ENCODE measurements at places on chromosomes 2 and 18.
A peak's percentile ranks its signal among the peaks of the same experiment; 100 is the strongest.

GRCh38 chr2:100334929-100335328 lies 12.6 kb upstream of the LONRF2 start:
- DNase-seq, result no peak

DNA sequence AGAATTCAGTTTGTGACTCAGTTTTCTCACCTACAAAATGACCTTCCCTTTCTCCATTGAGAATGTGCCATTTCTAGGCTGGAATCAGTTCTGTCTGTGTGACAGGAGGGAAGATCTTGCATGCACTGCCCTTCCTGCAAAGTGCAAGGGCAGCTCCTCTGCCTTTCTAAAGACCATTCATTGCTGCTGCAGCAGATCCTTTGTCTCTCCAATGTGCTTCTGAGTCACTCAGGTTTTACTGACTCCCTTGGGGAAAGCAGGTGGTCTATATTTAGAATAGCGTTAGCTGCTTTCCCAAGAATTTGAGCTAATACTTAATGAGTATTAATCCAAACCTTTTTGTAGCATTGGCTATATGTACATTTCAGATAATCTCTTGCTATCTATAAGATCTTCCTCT lies 62.5 kb downstream of the DAW1 start:
- DNase-seq, result no peak

DNA sequence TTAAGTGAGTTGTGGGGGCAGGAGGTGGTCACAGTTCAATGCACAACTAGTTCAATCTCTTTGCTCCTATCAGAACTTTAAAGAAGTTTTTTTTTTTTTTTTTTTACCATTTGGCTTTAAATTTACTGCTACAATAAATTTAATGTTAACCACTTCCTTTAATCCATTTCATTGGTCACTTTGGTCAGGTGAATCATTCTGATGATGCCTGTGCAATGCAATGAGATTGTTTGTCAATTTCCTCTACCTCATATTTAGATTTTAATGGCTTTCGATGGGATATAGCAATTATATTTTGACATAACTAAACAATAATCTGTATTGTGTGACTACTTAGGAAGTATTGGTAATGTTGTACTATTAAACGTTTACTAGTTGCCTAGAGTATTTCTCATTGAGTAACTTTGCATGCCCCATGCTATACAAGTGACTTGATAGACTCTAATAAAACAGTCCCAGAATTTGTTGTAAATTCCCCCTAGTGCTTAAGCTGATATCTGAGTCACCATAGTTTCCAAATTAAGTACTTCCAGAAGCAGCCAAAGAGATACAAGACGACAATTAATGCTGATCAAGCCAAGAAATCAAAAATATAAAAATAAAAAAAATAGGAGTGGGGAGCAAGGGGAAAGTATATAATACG lies 52.9 kb upstream of the SERPINB2 start:
- no peak for DNase-seq

- DNase-seq, result no peak
Measured at GRCh38 chr2:224147174-224147573, 108.1 kb upstream of the SERPINE2 start.

- DNase-seq, result no peak
Measured at GRCh38 chr2:99888617-99889016, 253.8 kb downstream of the AFF3 start.

- no peak for DNase-seq
Measured at GRCh38 chr18:46721331-46721730, 35.5 kb downstream of the ST8SIA5 start.

DNA sequence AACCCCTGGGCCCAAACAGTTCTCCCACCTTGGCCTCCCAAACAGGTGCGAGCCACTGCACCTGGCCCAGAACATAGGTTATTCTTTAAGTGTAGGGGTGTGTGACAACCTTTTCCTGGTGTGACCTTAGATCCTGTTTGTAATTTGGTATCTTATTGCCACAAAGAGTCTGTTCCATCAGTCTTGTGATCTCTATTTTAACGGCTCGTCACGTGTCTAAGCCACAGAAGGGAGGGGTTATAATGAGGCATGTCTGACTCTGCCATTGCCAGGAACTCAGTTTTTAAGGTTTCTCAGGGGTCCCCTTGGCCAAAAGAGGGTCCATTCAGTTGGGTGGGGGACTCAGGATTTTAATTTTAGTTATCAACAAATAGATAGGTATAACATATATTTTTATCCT lies 4.4 kb upstream of the ALS2 start:
- no peak for DNase-seq

GRCh38 chr2:117885308-117885707 lies 70.8 kb downstream of the DDX18 start:
- DNase-seq, result no peak

GRCh38 chr18:789397-789796 lies 22.6 kb downstream of the YES1 start:
- DNase-seq, result no peak

DNA sequence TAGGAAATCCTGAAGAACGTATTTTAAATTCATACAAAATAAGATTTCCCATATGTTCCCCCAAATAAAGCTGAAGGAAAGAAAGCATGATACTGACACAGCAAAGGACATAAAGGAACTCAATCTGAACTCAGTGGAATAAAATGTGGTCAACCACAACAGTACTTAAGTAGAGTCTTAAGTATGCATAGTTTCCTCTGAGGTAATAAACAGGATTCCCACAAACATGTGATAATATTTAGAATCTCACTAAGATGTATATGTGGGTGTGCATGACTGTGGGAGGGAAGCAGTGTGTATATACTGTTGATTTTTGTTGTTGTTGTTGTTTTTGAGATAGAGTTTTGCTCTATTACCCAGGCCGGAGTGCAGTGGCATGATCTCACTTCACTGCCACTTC lies 69.3 kb downstream of the NOL10 start:
- no peak for DNase-seq

- no peak for DNase-seq
Measured at GRCh38 chr2:8993196-8993901, 10.1 kb downstream of the MBOAT2 start.

DNA sequence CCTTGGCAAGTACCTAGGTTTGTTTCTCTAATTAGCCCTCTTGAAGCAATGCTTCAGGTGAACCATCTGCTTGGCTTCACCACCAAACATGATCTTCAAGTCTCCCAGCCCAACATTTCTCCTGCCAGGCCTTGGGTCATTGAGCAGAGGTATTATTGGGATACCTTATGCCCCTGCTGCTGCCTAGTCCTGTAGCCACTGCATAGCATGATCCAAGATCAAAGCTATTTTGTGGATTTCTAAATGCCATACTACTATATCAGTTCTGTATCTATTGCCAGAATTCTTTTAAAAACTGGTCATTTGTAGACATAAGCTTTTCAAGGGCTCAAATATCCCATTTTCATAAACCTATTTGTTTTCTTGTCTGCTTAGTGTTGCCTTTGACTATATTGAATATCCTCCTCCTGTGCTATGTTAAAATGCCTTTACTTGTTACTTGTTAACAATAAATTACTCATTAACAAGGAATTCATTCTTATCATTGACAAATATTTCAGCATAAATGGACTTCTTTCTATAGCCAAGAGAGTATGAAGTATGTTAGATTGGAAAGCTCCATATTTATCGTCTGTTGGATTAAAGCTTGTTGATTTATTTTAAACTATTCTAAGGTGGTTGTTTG lies 204.5 kb upstream of the RBBP8 start:
- DNase-seq, result no peak

- no peak for DNase-seq
Measured at GRCh38 chr2:101830146-101830545, 132.6 kb downstream of the MAP4K4 start.

DNA sequence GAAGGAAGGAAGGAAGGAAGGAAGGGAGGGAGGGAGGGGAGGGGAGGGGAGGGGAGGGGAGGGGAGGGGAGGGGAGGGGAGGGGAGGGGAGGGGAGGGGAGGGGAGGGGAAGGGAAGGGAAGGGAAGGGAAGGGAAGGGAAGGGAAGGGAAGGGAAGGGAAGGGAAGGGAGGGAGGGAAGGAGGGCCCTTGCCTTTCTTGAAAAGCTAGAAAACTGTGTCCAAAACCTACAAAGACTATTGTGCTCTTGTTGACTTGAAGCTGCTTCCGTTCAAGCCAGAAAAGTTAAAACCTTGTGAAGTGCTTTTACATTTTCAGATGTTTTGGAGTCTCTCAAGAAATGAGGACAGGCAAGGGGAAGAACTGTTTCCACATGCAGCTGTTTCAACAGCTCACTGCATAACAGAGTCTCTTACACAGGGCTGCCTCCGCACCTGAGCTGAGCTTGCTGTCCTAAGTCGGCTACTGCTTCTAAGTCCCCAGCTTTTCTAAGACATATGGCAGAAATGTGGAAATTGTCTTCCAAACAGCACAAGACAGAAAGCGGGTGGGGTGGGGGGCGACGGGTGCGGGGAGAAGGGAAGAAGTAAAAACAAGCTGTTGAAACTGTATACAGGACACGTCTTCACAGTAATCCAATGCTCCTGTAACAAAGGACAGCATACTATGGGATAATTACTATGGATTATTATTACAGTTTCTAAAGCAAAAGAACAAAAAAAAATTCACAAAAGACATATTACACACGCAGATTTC lies 46.1 kb downstream of the BCL11A start:
- DNase-seq, result no peak

GRCh38 chr2:44774826-44775492 lies 166.5 kb upstream of the SIX3 start:
- no peak for DNase-seq

DNA sequence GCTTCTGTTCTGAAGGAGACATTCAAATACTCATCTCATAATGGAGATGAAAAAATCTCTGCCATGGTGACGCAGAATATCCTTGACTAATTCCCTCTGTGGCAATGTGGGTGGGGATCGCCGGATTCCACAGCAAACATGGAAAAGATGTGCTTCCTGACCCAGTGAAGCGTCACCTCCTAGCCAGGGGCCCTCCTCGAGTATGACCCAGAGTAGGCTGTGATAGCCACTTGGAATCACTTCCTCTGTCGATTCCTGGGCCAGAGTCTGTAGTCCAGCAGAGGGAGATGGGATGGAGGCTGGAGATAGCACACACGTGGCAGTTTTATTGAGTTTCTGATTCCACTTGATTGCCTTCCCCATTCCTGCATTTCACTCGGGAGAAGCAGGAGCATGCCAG lies 36.8 kb downstream of the DRC1 start:
- DNase-seq, result no peak

DNA sequence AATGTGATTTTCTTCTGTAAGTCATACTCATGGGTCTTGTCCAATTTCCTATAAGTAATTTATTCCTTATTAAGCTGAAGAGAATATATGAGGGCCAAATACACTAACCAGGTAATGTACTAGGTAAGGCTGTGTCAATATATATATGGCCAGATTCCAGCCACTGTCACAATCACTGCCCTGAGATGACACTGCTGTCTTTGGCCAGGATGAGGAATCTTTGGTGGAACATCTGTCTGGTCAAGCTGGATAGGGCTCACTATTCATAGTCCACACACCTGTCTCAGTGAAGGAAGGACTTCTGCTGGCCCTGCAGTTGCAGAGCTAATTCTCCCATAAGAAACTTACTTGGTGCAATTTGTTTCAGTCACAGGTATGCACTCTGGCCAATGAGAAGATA lies 11.3 kb downstream of the MSTN start:
- no peak for DNase-seq

DNA sequence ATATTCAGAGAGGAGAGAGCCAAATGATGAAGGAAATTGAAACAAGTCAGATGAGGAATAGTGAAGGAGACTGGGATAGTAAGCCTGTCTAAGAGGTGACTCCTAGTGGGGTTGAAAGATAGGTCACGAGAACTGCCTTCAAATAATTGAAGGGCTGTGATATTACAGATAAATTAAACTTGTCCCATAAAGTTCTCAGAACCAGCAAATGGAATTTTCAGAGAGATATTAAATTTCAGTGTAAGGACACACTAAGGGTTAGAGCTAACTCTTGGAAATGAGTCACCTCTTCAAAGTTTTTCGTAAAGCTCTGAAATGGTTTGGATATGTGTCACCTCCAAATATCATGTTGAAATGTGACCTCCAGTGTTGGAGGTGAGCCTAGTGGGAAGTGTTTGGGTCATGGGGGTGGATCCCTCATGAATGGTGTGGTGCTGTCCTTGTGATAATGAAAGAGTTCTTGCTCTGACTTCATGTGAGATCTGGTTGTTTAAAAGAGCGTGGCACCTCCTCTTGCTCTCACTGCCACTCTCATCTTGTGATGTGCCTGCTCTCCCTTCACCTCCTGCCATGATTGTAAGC lies 87.3 kb downstream of the BABAM2 start:
- DNase-seq, result no peak

- DNase-seq, result no peak
Measured at GRCh38 chr18:9681217-9681616, 26.9 kb upstream of the RAB31 start.

- DNase-seq, result no peak
Measured at GRCh38 chr2:39252888-39253518, 9.2 kb upstream of the CDKL4 start.

GRCh38 chr2:74427551-74427950 lies 6.0 kb downstream of the WDR54 start:
- DNase-seq, result no peak

DNA sequence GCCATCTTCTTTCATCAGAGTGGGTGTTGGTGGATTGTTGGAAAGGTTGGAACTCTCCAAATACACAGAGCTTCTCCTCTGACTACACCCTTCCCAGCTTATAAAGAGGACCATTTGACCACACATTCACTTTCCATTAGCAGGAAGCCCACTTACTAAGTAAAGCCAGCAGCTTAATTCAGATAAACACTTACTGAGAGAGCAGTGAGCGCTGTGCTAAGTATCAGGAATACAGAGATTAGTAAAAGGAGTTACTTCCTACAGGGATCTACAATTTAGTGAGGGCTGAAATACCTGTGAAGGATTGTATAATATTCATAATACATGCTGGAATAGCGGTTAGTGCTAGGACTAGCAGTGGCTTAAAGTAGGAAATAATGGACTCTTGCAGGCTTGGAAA lies 343.0 kb downstream of the NYAP2 start:
- no peak for DNase-seq

DNA sequence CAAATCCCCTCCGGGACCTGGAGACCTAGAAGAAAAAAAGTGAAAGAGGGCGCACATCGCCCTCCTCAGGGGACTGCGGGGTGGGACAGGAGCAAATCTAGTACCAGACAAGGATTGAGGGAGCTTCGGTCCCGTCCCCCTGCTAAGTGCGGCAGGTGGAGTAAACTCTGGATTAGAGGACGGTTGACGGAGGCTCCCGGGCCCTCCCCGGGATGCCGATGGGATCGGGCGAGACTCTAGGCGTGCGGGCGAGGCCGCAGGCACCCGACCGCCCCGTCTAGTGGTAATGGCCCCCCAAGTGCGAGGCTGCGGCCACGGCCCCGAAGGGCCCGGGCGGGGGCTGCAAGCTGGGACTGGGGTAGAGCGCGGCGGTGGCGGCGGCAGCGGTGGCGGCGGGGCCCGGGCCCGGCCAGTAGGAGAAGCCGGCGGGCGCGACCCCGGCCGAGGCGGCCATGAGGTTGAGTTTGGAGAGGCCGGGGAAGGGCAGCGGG lies 3.5 kb downstream of the FEV start:
- DNase-seq, result no peak

DNA sequence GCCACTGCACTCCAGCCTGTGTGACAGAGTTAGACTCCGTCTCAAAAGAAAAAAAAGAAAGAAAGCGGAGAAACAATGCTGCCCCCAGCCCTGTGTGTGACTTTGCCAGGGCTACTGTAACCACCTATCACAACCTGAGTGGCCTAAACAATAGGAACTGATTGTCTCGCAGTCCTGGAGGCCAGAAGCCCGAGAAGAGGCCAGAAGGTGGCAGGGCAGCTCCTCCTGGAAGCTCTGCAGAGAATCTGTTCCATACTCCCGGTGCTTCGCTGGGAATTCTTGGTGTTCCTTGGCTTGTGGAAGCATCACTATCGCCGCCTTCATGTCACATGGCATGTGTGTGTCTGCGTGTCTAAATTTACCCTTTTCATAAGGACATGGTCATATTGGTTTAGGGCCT lies 14.4 kb upstream of the RAB17 start:
- no peak for DNase-seq

- DNase-seq, result peak; percentile 85
Measured at GRCh38 chr18:59008302-59008974, 131.2 kb upstream of the SEC11C start.
